Urothelium cell line (cell line): ENCODE measurements at places on chromosomes 7 and 10.

DNA sequence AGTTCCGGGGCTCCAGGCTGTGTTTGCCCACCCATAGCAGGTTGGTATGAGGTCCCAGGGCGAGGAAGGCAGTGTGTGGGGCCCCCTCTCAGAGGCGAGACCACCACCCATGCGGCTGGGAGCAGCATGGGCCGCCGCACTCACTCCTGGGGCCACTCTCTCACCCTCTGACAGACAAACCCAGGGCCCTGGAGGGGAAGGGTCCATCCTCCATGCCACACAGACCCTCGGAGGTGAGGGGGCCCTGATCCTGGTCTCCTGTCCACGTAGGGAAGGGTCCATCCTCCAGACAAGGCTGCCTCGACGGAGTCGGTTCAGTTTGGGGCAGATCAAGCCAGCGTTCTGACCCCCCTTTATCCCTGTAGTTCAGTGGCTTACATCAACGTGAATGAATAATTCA lies 230.8 kb downstream of the ELFN1 start:
- no peak for DNase-seq

- no peak for DNase-seq
These were observed 54.5 kb downstream of the ADRA2A start for GRCh38 chr10:111131168-111131799.

DNA sequence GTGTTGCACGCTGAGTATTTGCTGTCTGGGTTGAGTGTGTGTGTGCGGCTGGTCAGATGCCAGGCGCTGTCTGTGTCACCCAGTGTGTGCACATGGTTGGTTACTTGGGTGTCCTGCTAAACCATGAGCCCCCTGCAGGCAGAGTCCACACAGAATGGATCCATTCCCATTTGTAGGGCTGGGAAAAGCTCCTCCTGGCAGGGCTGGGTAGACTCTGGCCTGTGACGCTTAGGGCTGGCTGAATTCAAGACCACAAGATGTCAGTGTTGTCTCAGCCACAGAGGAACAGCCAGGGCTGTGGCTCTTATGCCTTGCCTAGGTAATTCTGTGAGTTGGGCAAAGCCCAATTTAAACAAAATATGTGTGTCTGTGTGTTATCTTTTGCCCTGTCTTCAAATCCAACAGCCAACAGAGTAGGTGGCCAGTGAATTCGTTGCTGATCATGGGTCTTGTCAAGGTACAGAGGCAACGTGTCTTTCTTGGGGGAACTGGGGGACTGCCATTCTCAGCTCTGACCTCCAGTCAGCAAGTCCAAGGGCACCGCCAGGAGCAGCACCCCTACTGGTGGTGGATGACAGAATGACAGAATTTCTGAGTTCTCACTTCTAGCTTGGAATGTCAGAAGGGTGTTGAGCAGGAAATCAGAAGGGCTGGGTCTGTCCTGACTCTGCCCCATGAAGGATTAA lies 285.1 kb downstream of the CCSER2 start:
- peak; percentile 71 for DNase-seq

- DNase-seq, result no peak
These were observed 109.4 kb downstream of the HIBADH start for GRCh38 chr7:27553273-27553672.

DNA sequence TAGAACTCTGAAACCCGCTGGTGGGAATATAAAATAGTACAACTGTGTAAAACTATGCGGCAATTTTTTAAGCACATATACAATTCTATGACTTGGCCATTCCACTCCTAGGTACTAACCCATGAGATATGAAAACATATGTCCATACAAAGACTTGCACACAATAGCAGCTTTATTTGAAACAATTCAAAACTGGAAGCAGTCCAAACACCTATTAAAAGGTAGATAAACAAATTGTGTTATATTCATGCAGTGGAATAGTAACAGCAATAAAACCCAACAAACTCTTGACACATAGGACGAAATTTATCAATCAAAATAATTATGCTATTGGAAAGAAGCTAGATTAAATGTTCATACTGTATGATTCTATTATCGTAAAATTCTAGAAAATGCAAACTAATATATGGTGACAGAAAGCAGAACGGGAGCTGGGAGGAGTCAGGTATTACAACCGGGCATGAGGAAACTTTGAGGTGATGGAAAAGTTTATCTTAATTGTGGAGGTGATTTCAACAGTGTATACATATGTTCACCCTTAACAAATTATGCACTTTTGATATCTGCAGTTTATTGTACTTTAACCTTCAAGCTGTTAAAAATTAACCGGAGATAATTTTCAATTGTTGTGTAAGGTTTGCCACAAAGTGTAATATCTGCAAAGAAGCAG lies 803 bp upstream of the STK31 start:
- no peak for DNase-seq

DNA sequence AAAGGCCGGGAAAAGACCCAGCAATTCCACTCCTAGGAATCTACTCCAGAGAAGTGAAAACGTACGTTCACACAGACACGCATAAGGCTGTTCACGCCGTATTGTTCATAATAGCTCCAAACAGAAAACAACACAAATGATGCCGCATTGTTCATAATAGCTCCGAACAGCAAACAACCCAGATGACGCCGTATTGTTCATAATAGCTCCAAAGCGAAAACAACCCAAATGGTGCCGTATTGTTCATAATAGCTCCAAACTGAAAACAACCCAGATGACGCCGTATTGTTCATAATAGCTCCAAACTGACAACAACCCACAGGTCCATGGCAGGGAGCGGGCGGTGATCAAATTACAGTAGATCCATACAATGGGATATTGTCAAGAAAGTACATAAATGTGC lies 85.2 kb upstream of the DNAAF5 start:
- peak; percentile 73 for DNase-seq

GRCh38 chr10:101319241-101319915 lies 34.6 kb upstream of the BTRC start:
- DNase-seq, result no peak

GRCh38 chr10:2791774-2792443 lies 275.4 kb upstream of the PFKP start:
- no peak for DNase-seq

DNA sequence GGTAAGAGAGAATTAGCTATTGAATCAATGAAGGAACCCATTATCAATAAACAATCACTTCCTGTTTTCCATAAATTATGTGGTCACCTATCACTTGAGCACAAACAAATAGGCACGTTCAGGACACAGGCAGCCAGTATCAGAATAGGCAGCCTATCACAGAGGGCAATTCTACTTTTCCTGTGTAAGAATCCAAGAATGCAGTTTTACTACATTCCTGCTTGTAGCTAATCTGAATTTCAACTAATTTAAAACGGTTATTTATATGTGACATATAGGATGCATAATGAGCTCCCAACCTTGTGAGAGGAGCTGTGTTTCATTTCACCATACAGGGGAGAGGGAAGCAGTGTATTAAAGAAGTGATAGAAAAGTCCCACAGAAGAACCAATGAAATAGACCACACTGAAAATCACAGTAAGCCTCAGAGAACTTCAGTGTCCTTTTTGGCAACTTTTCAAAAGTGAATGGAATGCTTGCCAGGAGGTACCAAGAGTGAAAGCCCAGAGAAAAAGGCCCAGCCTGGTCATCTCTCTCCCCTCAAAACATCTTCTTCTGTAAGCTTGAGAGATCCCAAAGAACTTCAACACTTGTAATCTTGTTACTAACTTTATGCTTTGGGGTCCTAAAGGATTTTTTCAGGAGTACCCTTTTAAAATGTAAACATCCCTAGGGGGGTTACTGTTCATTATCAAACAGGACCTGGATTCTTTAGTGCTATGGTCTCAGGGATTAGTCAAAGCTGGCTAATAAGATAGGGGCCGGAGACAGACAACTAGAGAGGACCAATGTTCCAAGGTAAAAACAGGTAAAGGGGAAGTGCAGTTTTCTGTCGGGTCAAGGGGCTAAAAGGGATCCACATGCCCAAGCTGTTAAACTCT lies 1.3 kb downstream of the IMMP2L start:
- DNase-seq, result peak; percentile 20

- DNase-seq, result no peak
These were observed 324.2 kb upstream of the ZMIZ1 start for GRCh38 chr10:78744491-78745090.

DNA sequence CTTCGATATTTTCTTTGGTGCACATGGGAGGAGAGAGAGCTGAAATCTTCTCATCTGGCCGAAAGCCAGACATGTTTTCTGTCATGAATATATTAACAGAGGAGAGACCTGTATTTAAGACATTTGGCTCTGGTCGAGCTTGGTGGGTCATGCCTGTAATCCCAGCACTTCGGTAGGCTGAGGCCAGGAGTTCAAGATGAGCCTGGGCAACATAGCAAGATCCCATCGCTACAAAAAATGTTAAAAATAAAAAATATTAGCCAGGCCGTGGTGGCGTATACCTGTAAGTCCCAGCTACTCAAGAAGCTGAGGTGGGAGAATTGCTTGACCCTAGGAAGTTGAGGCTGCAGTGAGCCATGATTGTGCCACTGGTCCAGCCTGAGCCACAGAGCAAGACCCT lies 21.9 kb upstream of the GATA3 start:
- no peak for DNase-seq

GRCh38 chr10:8417631-8418030 lies 363.1 kb downstream of the GATA3 start:
- no peak for DNase-seq

DNA sequence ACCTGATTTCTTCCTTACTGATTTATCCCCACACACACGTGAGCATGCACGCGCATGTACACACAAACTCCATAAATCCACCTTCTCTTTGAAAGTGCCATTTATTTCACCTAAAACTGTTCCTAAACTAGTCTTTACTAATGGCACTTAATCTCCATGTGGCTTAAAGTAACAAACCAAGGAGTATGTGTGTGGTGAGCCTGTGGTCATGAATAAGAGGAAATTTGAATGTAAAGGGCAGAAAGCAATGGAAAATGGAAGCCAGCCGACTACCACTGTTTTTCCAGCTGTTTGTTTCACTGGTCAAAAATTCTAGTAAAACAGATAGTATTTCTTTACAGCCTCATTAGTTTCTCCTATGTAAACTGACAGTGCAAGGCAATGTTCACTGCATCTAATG lies 23.8 kb downstream of the SEMA3C start:
- DNase-seq, result no peak

DNA sequence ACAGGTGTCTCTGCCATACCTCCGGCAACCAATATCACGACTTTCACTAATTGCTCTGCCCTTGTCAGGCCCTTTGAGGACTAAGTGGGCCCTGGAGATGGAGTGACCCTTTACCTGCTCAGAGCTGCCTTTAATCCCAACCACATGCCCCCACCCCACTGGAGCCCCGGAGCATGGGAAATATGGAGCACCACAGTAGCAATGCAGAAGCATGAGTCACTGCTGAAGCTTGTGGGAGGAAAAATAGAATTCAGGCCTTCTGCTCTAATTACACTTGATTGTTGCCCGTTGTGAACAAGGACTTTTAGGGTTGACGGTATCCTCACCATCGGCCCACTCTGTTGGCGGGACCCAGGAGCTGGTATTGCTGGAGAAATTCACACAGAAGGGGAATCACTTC lies 52.5 kb upstream of the FRMD4A start:
- DNase-seq, result peak; percentile 62
